Activated naive CD4-positive, alpha-beta T cell treated with anti-CD3 and anti-CD28 coated beads for 36 hours (primary cell): ENCODE measurements at places on chromosomes 2 and 18. TPM values are rescaled to one million over a fixed set of nuclear protein-coding genes. Genes with fewer than 3 reads are reported as not detected.
A peak's percentile ranks its signal among the peaks of the same experiment; 100 is the strongest.

DNA sequence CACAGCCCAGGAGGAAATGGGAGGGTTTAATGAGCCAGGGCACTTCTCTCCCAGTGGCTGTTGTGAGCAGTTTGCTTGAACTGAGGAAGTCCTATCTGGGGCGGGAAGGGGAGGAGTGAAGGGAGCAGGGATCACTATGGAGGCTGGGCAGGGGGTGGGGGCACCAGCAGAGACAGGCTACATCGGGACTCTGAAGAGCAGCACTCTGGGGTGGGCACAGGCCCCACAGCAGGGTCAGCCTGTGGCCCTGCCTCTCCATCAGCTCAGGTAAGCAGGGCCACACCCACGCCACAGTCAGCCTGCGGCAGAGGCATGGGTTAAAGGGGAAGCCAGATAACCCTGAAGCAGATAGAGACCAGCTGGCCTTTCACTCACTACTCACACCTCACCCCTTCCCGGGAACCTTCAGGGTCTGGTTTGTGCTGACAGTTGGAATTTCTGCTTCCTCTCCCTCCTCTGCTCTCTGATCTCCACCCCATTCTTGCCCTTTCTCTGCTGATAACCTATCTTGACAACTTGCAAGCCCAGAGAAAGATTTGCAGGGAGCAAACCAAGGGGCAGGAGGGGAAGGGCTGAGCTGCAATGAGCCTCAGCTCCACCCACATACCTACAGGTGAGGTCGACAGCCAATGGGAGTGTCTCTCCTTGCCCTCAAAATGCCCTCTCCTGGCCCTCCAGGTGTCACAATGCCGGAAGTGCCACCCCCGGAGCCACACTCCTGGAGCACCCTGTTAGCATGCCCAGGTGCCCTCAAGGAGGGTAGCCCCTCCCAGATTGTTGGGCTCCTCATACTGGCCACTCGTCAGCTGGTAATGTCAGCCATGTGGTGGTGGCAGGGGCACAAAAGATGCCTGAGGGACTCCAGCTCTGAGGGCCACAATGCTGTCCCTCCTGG lies 3.7 kb downstream of the SIGLEC15 start:
- no peak overlapping the region for H3K4me3 ChIP-seq
- H3K27me3 ChIP-seq, result no peaks in the 10 kb centered on the region
- H3K36me3 ChIP-seq, result no peaks in the 10 kb centered on the region
- DNase-seq, result peak; percentile 3
- peaks cover 26% of the 10 kb centered on the region for H3K4me1 ChIP-seq
- H3K27ac ChIP-seq, result no peak overlapping the region

GRCh38 chr2:23596316-23596885 lies 211.4 kb downstream of the KLHL29 start:
- H3K4me1 ChIP-seq, result no peaks in the 10 kb centered on the region
- no peaks in the 10 kb centered on the region for H3K27me3 ChIP-seq
- H3K27ac ChIP-seq, result no peak overlapping the region
- H3K36me3 ChIP-seq, result no peaks in the 10 kb centered on the region

DNA sequence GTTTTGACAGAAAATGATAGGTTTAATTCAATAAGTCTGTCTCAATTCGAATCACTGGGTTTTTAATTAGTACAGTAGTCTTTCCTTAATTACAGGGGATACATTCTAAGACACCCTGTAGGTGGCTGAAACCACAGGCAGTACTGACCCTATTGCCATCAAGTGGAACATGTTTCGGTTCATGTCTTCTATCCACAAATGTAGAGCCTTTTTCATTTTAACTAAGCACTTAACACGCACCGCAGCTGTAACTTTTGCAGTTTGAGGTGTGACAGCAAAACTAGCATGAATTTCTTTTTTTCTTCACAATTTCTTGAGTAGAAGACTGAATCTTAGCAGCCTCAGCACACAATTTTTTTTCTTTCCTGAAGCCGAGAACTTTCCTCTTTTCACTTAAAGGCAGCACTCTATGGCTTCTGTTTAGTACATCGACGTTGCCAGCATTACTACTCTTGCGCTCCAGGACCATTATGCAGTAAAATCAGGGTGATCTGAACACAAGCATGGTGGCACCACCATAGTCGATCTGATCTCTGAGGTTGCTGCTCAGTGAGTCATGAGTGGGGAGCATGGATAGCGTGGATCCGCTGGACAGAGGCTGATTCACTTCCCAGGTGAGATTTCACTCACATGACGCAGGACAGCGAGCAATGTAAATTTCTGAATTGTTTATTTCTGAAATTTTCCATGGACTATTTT lies 805.1 kb downstream of the RNF144A start:
- H3K4me3 ChIP-seq, result no peak overlapping the region
- H3K4me1 ChIP-seq, result peaks cover 15% of the 10 kb centered on the region
- no peaks in the 10 kb centered on the region for H3K36me3 ChIP-seq
- no peak for DNase-seq
- no peak overlapping the region for H3K27ac ChIP-seq
- H3K27me3 ChIP-seq, result no peaks in the 10 kb centered on the region

DNA sequence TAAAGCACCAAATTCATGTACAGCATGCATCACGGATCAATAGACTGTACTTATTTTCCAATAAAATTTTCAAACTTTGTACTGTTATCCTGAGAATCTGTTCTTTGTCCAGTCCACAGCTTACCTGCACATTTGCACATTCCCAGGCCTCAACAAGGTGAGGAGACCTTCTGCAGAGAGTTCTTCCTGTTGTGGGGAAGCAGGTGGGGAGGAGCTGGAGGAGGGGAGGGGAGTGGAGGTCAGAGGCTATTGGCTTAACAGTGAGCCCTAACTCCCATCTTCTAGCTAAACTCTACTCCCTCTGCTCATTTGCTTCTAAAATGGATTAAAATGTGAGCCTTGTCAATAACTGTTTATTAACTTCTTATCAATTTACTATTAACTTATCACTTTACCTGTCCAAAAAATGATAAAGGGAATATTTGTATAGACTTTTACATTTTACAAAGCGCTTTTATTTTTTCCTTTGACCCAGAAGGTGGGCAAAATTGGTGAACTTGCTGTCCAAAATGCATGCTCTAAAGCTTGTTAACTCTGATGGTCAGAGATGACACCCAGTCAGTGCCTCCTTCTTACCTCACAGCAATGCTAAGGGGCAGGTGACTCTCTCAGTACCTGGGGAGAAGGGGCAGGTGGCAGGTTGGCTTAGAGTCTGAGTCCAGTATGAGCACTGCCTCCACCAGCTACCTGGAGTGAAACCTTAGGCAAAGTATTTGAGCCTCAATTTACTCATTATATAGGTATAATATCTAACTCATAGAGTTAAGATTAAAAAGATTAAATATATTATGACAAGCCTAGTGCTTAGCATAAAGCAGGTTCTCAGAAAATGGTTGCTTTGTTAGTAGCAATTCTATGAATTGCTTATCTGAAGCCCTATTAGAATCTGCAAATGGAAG lies 6.8 kb upstream of the IL1RL2 start:
- no peak overlapping the region for H3K27ac ChIP-seq
- peaks cover 5% of the 10 kb centered on the region for H3K27me3 ChIP-seq
- DNase-seq, result no peak
- H3K4me3 ChIP-seq, result no peak overlapping the region
- H3K36me3 ChIP-seq, result no peaks in the 10 kb centered on the region
- H3K4me1 ChIP-seq, result peaks cover 2% of the 10 kb centered on the region

DNA sequence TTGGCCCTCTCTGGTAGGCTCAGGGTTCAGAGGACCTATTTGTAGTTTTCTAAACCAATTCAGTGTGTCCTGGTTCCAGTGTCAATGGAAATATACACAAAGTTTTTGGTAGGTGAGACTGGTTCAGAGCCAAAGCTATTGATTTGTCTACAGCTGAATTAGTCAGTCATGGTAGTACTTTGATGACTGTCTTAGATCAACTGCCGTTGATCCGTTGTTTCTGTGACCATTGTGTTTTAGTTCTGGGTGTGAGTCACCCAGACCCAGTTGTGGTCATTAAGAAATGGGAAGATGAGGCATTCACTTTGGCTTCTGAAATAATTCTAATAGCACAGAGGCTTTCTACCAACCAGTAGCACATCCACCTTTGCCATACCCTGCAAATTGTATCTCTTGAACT lies 16.0 kb upstream of the RPE start:
- H3K36me3 ChIP-seq, result no peaks in the 10 kb centered on the region
- peaks cover 11% of the 10 kb centered on the region for H3K27me3 ChIP-seq
- H3K4me3 ChIP-seq, result no peak overlapping the region

GRCh38 chr18:460791-461190 lies 39.7 kb downstream of the COLEC12 start:
- no peaks in the 10 kb centered on the region for H3K4me1 ChIP-seq
- H3K4me3 ChIP-seq, result no peak overlapping the region
- no peaks in the 10 kb centered on the region for H3K36me3 ChIP-seq

TRAPPC12 gene
- total RNA-seq, result 44.3 TPM

DNA sequence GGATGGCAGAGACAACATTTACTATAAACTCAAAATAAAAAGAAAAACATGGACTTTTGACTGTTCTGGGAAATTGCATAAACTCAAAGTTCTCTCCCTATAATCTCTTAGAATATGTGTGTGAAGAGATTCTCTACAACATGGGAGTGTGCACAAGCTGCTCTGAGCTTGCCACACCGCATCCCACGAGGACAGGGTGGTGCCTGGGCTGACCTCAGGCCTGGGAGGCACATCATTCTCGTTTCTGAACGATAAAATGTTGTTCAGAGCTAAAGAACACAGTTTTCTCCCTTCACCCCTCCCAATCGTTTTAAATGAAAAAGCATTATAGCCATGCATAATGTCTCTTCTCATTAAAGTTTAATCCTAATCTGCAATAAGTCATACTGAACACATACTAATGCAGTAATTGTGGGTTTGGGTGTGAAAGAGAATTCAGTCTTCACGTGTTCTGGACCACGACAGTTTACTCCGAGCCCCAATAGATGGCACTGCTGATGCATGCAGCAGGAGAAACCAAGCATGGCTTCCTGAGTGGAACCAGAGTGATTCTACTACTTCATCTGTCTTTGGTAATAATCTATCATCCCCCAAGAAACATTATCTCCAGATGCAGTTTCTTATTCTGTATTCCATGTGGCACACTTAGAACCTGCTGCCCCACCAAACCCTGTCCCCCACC lies 46.9 kb upstream of the LAMA1 start:
- H3K27me3 ChIP-seq, result no peaks in the 10 kb centered on the region
- H3K4me3 ChIP-seq, result no peak overlapping the region
- H3K4me1 ChIP-seq, result no peaks in the 10 kb centered on the region
- H3K36me3 ChIP-seq, result no peaks in the 10 kb centered on the region

IL1R2 gene
- 10.3 TPM for total RNA-seq

- H3K27me3 ChIP-seq, result no peaks in the 10 kb centered on the region
- DNase-seq, result no peak
- peak overlapping the region; percentile 81 for H3K4me3 ChIP-seq
These were observed 1.4 kb upstream of the KHK start for GRCh38 chr2:27085062-27085672.

ANKRD30BL gene
- total RNA-seq, result not detected

CXCR1 gene
- not detected for total RNA-seq

DNA sequence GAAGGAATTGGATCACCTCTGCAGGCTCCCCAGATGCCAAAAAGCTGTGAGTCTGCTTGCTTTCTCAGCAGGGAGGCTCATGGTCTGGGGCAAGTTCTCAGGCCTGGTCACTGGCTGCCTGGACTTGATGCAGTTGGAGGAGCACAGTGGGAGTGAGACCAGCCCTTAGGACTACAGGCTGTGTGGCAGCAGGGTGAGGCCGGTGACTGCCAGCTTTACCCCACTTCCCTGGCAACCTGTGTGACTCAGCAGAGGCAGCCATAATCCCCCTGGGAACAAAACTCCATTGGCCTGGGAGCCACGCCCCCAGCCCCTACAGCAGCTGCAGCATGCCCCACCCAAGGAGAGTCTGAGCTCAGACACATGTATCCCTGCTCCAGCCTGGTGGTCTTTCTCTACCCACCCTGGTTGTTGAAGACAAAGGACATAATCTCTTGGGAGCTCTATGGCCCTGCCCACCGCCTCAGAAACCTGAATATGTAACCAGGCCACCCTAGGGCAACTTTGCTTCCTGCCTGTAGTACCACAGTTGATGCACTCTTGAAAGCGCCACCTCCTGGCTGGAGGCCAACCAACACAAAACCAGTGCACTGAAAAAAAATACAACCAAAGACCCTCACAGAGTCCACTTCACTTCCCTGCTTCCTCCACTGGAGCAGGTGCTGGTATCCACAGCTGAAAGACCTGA lies 106.8 kb upstream of the SPATS2L start:
- no peak overlapping the region for H3K27ac ChIP-seq
- H3K27me3 ChIP-seq, result peaks cover 8% of the 10 kb centered on the region
- H3K36me3 ChIP-seq, result no peaks in the 10 kb centered on the region
- DNase-seq, result peak; percentile 15
- H3K4me3 ChIP-seq, result no peak overlapping the region

- H3K36me3 ChIP-seq, result no peaks in the 10 kb centered on the region
- no peak overlapping the region for H3K4me3 ChIP-seq
- no peak for DNase-seq
- H3K4me1 ChIP-seq, result peaks cover 12% of the 10 kb centered on the region
- no peaks in the 10 kb centered on the region for H3K27me3 ChIP-seq
These were observed 55.0 kb upstream of the CERS6 start for GRCh38 chr2:168401048-168401556.

- H3K4me1 ChIP-seq, result no peaks in the 10 kb centered on the region
- no peaks in the 10 kb centered on the region for H3K36me3 ChIP-seq
- no peak overlapping the region for H3K4me3 ChIP-seq
- no peak for DNase-seq
These were observed 425.1 kb downstream of the CBLN2 start for GRCh38 chr18:72119082-72119481.

UGT1A8 gene
- total RNA-seq, result not detected

DNA sequence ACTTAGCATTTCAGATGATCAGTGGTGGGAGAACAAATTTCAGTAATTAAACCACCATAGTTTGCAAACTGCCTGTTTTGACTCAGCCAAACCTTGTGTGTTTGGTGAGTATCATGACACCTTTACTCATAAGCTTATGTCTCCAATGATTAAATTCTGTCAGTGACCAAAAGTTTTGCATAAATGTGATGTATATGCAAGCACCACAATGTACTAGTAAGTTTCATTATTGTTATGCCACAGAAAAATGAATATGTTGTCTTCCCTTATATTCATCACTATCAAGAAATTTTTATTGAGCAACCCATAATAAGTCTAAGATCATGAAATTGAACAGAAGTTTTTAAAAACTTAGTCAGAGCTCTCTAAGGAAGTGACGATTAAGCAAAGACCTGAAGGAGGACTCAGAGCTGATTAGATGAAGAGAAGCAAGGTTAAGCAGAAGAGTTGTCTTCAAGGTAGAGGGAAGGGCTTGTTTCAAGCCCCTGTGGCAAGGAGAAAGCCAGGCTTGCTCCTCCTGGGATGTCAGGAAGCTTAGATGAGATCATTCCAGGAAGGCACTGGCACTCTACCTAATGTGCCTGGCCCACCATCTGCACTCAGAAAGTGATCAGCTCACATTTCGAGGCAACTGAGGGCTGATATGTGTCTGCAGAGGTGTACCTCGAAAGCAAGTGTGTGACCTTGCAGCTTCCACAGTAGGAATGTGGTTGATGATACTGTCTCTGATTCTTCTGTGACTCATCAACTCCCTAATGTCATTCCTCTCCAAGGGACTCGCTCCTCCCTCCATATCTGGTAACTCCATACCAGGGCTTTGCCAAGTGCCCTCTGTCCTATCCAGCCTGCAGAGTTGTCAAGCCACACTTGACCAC lies 54.7 kb downstream of the KCTD18 start:
- H3K4me3 ChIP-seq, result no peak overlapping the region
- H3K4me1 ChIP-seq, result peaks cover 30% of the 10 kb centered on the region
- no peak for DNase-seq
- peak overlapping the region; percentile 73 for H3K27ac ChIP-seq
- H3K36me3 ChIP-seq, result no peaks in the 10 kb centered on the region

- H3K27ac ChIP-seq, result no peak overlapping the region
- peaks cover 33% of the 10 kb centered on the region for H3K4me1 ChIP-seq
- H3K27me3 ChIP-seq, result no peaks in the 10 kb centered on the region
- H3K4me3 ChIP-seq, result no peak overlapping the region
- no peak for DNase-seq
- H3K36me3 ChIP-seq, result no peaks in the 10 kb centered on the region
These were observed 15.0 kb upstream of the GPR17 start for GRCh38 chr2:127630864-127631540.
